ENCODE measurements at places on chromosomes 7 and 10. TPM values are rescaled to one million over a fixed set of nuclear protein-coding genes. Genes with fewer than 3 reads are reported as not detected.

ZNF783 gene
- polyA plus RNA-seq: 4.2 TPM

AQP1 gene
- polyA plus RNA-seq: 0.05 TPM

DNA sequence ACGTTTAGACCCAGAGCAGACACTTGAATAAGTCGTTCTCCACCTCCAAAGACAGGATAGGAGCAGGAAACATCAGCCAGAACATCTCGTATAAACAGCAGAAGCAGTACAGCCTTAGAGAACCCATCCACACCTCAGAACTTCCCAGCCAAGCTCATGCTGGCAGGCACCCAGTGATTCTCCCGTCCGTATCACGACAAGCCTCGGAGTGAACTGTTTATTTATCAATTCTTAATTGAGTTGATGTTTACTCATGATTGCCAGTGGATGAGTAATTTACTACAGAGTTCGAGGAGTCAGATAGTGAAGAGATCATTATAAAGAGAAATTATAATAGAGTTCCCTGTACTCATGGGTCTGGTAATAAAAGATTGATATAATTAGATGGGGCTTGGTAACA lies 811.5 kb downstream of the LRMDA start:
- DNase-seq: no peak

TLL2 gene
- polyA plus RNA-seq: 0.23 TPM

DNA sequence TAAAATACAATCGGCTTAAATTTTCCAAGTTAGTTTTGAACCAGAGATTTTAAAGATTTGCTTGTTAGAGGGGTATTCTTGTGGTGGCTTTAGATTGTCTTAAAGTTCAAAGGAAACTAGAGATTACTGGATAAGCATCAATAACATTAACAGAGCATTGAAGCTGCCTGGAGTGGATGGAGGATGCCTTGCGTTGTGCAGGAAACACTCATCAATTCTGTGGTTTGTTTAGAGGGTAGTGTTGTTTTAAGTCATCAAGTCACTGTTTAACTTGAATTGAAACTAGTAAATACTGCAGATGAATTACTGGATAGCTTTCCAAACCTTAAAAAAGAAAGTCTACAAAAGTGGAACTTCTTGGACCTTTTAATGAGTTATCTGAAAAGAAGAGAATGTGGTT lies 218.6 kb downstream of the CELF2 start:
- DNase-seq: no peak

GRCh38 chr7:20529260-20529659 lies 86.2 kb upstream of the ABCB5 start:
- DNase-seq: no peak

- peak; percentile 5 for DNase-seq
These were observed 125.4 kb upstream of the TARP start for GRCh38 chr7:38398725-38399321.

DNA sequence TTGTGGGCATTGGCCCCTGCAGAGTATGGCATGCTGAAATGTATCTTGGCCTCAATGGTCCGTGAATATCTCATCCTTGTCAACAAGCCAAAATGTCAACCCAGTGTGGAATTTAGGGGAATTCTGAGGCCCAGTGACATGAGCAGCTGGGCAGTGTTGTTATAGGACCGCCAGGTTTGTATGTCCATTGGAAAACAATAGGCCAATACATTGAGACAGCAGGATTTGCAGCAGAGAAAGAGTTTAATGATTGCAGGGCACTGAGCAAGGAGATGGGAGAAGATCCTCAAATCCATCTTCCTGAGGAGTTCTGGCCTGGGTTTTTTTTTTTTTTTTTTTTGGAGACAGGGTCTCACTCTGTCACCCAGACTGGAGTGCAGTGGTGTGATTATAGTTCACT lies 95.7 kb upstream of the BAIAP2L1 start:
- no peak for DNase-seq

- no peak for DNase-seq
These were observed 496.2 kb downstream of the TNS3 start for GRCh38 chr7:47085491-47086275.

- peak; percentile 75 for DNase-seq
These were observed at the start of gene SHTN1 for GRCh38 chr10:117005026-117005526. SHTN1 (minus strand) TSS chr10:117005187; CDS start chr10:117005079, 108 bp downstream.

DNA sequence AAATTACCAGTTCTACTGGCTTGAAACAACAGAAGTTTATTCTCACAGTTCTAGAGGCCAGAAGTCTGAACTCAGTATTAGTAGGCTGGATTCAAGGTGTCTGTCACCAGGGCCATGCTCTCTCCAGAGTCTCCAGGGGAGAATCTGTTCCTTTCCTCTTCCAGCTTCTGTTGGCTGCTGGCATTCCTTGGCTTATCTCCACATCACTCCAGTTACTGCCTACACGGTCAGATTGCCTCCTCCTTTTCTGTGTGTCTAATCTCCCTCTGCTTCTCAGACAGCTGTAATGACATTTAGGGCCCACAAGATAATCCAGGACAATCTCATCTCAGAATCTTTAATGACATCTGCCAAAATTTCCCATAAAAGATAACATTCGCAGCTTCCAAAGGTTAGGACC lies 36.6 kb downstream of the MAPK8 start:
- no peak for DNase-seq

- no peak for DNase-seq
These were observed 59.5 kb upstream of the C1QL3 start for GRCh38 chr10:16581202-16581601.

DNA sequence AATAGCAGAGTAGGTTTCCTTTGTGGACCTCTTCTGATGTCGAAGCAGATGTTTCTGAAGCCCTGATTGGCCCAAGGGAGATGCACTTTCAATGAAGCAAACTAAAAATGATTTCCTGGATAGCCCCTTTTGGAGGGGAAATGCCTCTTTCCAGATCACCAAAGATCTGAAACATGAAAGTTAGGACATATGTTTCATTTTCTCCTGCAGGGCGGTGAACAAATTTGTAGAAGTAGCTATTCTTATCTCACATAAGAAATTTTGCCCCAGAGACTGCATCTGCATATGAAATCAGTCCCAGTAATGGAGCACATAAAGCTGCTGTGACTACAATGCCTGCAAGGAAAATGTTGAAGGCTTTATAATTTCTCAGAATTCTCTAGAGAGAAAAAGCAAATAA lies 56.0 kb downstream of the THSD7A start:
- no peak for DNase-seq

ARHGAP22 gene
- polyA plus RNA-seq: 10.1 TPM

DNA sequence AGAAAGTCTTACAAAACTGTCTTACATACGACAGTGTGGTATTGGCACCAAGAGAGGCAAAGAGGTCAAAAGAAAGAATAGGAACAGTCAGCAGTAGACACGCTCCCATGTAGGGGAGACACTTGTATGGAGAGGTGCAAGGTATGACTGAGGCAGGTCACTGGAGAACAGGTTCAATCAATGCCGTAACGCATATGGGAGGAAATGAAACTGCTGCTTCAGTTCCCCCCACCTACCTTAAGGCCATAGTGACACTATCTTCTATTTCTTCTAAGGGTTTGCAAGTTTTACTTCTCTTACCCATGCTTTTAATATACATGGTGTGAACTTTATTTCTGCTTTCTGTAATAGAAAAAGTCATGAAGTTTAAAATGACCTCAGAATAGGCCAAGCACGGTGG lies 5.5 kb upstream of the PITRM1 start:
- DNase-seq: no peak

DNA sequence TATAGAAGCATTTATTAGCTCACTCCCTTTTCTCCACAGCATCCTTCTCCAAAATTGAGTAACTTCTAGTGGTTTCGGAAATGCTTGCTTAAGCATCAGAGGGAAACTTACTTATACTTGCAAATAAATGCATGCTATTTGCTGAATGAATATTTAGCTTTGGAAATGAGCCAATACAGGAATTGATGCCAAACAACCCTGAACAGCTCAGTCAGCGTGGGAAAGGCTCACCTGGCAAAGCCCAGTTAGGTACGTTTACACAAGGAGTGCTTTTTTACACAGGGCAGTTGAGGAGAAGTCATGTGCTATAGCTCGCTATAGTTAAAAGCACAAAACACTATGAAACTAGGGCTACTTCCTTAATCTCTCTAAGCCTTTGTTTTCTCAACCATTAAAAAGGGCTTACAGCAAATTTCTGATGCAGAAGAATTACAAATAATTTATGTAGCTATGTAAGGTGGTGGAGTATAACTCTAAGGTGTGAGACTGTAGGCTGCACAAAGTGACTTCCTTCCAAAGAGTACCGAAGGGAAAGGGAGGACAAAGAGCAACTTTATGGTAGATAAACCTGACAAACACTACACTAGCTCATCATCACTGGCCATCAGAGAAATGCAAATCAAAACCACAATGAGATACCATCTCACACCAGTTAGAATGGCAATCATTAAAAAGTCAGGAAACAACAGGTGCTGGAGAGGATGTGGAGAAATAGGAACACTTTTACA lies 498.2 kb downstream of the PHTF2 start:
- DNase-seq: no peak

DNA sequence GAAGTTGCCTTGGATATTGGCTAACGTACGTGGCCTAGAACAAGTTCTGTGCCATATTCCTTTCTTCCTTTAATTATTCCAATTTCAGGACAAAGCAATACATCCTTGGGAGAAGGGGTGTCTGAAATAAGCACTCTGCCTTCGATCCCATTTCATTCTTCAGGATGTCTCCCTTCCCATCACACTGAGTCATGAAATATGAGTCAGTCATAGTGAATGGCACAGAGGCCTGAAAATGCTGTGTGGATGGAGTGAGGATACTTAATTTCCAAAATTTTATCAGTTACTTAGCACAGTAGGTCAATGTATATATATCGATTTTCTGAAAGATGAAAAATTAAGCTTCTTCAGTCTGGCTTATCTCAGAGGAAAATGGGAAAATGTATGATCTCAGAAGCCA lies 19.5 kb downstream of the EVX1 start:
- no peak for DNase-seq

DNA sequence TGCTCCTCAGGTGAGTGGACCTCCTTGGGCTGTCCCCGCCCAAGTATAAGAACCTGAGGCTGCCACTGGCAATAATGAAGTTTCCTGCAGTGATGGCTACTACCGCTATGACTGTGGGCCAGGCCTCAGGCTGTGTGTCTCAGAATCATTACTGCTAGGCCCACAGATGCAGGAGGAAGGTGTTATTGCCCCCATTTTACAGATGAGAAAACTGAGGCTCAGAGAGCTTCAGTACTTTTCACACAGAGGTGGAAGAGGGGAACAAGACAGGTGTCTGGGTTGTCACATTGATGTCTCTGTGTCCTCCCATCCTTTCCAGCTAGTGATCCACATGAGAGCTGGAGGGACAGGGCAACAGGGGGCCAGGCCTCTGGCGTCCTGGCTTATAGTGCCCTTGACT lies 155.2 kb downstream of the CDH23 start:
- no peak for DNase-seq

GRCh38 chr7:115965236-115965635 lies 65.3 kb downstream of the TFEC start:
- no peak for DNase-seq

- no peak for DNase-seq
These were observed 31.3 kb downstream of the PAX2 start for GRCh38 chr10:100776671-100777070.

DNA sequence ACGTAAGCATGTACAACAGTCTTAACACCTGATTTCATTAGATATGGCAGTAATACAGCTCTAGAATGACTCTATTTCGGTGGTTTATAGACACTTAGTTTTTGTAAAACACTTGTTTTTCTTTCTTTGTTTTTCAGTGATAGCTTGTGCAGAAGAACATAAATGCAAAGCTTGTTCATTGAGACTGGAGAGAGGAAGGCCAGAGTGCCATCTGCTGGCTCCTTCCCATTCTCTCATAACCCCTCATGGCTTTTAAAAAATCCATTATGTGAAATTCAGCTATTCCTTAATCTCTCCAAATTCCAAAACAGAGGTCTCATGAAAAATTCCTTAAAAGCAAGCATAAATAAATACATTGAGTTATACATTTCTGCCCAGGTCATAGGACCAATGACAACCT lies 76.3 kb downstream of the CACNB2 start:
- no peak for DNase-seq

CFAP58 gene
- 0.23 TPM for polyA plus RNA-seq

GTF2IRD1 gene
- 10.4 TPM for polyA plus RNA-seq

DNA sequence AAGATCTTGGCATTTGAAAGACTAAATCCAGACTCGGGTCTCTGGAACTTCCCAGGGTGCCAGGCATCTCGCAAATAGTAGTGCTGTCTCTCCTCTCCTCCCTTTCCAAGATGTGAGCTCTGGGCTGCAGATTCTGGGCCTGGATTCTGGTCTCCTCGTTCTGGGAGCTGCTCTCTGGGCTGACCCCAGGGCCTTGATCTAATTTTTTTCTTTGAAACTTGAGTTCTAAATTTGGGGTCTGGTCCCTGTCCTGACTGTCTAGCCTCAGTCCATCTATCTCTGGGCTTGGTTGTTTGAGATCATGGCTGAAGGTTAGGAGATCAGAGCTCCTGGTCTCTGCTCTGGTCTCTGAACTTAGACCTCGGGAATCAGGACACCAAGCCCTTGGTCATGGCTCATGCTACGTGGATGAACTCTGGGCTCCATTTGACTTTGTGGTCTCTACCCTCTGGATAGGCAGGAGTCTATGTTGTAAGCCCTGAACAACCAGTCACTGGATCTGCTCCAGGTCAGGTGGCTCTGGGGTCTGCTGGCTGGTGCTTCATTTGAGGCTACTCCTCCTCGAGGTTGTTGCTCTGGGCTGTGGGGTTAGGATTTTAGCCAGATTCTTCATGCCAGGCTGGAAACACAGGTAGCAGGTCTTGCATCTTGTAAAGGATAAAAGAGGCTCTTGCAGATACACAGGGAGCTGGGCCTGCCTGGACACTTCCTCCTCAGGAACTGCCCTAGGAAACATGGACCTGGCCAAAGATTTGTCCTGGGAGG lies 8.0 kb upstream of the MBL2 start:
- DNase-seq: no peak

DNA sequence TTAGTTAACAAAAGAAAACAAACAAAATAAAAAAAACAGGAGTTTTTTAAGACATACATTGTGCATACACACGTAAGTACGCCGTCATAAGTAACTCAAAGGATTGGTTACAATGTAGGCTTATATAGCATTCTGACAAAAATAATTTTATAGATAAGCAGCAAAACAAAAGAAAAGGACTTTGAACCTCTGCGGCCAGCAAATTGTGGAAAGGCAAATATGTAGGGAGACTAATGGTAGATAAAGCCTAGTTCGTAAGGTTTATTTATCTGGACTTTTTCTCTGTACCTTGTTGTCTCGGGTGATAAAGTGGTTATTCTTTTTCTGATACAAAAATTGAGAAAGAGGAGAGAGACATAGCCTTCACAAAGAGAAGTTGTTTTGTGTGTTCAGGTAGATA lies 891.9 kb downstream of the CNTNAP2 start:
- DNase-seq: no peak

DNA sequence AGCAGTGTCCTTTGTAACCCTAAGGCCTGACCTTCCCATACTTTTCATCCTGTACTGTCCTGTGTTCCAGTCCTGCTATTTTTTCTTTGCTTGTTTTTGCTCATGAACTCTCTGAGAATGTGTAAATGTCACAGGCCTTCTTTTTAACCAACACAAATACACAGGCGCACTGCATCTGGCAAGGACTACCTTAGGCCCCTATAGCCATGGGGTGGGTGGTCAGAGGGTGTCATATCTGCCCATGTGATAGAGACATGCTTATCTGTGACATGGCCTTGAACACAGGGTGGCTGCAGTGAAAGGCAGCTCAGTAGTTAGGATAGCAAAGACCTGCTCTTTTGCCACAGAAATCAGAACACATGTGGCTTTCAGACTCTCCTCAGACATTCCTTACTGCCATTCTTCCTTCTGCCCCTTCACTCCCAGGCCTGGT lies 3.9 kb upstream of the MBL2 start:
- no peak for DNase-seq

- peak; percentile 64 for DNase-seq
These were observed 49.9 kb downstream of the DNAJC1 start for GRCh38 chr10:21953585-21954057.

DNTT gene
- polyA plus RNA-seq: not detected

- no peak for DNase-seq
These were observed 56.0 kb downstream of the PRF1 start for GRCh38 chr10:70546584-70546983.

RTKN2 gene
- 1.4 TPM for polyA plus RNA-seq

FAM180A gene
- polyA plus RNA-seq: not detected
